Lower lobe of right lung (tissue), 2 donors: ENCODE measurements at places on chromosomes 4 and X.

GRCh38 chr4:71262161-71262560 is 76.7 kb upstream of the SLC4A4 start:
- no peak for DNase-seq

- DNase-seq, result no peak
These were observed 147.1 kb downstream of the DCK start for GRCh38 chr4:71140563-71140962.

- no peak for DNase-seq
These were observed 76.7 kb downstream of the MANBA start for GRCh38 chr4:102683881-102684609.

DNA sequence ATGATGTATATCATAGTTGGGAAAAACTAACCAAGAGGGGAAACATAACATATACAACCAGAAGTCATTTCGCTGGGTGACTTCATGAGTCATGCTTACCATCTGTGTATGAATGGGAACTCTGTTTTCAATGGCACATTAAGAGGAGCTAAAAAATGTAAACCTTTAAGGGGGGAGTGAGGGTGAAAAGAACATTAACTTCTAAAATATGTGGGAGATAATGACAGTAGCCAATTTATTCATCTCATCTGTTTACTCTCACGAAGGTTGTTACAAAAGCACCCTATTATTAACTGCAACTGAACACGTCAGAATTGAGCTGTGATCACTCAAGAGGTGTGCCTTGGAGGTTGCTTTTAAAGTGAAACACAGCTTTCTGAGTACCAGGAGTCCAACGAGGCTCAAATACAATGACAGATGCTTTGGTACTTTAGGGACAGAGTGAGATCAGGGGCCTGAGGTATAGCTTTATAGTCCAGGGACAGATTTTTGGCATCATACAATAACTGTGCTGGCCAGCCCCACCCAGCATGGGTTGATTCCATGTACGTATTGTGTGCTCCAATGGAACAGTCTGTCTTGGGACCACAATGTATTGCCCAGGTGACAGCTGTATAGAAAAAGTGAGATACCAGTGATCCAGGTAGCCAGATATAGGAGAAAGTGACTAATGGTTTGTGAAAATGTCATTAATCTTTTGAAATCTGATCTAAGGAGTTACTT is 107.3 kb downstream of the AMMECR1 start:
- DNase-seq, result no peak

GRCh38 chr4:107192601-107193000 is 156.5 kb upstream of the DKK2 start:
- DNase-seq, result no peak

DNA sequence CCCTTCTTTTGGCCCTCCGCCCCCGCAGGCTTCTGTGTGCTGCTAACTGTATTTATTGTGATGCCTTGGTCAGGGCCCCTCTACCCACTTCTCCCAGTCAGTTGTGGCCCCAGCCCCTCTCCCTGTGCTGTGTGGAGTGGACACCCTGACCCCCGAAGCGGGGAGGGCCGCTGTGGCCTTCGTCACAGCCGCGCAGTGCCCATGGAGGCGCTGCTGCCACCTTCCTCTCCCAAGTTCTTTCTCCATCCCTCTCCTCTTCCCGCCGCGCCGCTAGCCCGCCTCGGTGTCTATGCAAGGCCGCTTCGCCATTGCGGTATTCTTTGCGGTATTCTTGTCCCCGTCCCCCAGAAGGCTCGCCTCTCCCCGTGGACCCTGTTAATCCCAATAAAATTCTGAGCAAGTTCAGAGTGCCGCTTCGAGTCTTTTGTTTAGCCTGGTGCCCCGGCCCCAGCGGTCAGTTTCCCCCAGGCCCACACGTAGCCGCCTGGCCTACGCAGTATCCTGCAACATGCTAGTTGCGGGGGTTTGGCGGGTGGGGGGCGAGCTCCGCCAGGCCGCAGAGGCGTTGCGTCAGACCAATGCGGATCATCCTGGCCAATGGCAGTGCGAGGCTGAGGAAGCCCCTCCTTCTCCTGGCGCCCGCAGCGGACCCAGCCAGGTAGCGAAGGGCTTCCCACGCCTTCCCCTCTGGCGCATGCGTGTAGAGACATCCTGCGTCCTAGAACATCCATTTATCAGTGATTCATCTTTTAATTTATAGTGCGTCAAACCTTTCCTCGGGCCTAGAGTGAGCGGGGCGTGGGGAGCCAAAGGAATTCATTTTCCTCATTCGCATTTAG is 5.6 kb upstream of the KANTR start:
- peak; percentile 84 for DNase-seq

DNA sequence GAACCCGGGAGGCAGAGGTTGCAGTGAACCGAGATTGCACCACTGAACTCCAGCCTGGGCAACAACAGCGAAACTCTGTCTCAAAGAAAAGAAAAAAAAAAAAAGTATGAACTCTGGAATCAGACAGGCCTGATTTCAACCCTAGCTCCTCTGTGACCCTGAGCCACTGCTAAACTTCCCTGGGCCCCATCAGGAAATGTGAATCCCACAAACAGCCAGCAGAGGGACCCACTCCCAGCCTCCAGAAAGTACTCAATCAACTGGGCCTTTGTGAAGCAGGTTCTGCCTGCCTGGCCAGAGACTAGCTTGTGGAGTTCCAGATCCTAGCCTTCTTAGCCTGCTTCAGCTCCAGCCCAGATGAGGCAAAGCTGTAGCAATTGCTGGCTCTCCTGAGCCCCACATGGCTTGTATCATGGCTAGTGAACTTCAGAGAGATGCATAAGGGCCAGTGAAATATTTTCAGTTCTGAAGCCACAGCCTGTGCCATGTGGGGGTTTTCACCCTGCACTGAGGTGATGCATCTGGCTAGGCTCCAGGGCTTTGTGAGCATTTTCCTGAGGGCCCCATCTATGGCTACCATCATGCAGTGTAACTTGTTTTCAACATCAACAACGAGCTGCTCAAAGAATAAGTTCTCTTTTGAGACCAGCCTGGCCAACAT is 7.2 kb upstream of the IDS start:
- DNase-seq, result peak; percentile 52

GRCh38 chr4:896630-897029 is 35.5 kb downstream of the GAK start:
- DNase-seq, result no peak

DNA sequence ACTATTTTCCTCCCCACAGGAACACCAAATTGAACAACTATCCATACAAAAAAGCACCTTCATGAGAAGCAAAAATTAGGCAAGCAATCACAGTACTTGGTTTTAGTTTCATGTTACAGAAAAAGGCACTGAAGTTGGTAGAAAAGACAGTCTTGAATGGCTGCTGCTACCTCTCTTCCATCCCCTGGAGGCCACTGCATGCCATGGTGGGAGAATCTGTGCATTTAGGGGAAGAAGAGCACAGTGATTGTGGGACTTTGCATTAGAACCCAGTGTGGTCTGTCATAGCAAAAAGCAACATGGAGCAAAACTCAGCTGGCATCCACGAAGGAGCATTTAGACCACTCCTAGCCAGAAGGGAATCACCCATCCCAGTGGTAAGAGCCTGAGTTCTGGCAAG is 941.9 kb downstream of the PCDH18 start:
- DNase-seq, result no peak

- DNase-seq, result no peak
These were observed 287.4 kb downstream of the RAB28 start for GRCh38 chr4:13196721-13197120.

DNA sequence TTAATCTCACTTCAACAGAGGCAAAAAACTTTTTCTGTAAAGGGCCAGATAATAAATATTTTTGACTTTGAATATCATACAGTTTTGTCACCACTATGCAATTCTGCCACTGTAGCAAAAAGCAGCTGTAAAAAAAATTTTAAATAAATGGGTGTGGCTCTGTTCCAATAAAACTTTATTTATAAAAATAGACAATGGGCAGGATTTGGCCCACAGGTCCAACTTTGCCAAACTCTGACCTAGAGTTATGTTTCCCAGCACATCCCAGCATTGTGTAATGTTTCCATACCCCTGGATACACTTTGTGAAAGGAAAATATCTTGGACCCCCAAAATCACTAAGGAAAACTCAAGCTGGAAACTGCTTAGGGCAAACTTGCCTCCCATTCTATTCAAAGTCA is 94.9 kb upstream of the USP38 start:
- no peak for DNase-seq

DNA sequence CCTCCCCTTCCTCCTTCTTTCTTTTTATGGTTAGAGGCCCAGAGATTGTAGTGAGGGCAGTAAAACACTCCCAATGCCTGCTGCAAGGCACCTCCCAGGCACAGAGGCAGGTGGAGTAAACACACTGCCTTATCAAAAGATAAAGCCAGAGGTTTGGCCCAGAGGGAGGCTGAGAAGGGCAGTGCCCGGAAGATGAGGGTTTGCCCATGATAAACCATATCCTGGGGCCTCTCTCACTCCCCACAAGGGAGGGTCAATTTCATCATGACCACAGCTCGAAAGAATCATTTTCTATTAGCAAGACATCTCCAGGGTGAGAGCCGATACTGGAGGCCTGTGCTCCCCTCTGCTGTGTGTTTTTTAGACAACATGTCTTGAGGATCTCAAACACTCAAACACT is 98.5 kb upstream of the FAM9C start:
- DNase-seq, result no peak

DNA sequence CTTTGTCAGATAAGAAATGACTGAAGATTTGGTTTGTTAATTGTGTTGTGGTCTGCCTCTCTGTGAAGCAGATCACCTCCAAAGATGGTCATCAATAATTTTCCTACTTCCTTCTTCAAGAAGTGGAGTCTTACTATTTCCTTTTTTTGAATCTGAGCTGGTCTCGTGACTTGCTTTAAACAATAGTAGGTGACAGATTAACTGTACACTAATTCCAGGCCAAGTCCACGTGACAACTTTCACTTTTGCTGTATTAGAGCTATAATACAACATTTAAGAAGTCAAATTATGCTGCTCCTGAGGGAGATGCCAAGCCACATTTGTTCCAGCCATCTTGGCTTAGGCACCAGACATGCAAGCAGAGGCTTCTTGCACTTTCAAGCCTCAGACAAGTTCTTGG is 393.8 kb upstream of the GRID2 start:
- DNase-seq, result no peak

DNA sequence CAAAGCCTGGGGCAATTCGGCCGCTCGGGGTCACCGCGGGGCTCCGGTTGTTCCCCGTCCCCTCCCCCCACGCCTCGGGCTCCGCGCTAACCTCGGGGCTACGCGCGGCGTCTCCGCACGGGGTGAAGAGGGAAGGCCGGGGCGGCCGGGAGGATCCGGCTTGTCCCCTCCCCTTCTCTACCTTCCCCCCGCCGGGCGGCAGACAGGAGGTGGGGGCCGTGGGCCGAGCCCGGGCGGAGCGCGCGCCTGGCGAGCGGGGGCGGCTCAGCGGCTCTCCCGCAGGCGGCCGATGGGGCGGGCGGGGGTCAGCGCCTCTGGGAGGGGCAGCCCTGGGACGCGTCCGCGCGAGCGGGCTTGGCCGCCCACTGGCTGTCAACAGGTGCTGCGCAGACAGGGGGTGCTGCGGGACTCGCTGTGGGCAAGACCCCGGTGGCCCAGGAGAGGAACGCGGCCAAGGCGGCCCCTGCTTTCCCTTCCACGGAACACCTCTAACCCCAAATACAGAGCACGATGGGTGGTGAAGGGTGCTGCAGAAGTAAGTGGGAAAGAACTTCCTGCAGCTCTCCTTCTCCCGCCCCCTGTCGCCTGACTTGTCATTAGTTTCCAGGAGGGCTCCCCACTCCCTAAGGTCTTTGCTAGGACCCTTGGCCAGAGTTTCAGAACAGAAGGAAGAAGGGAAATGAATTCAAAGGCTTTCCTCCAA is at the start of gene PDGFC:
Gene PDGFC, minus strand, starts transcription at position 124 of the 703 bp plus-strand sequence. CDS start 896 bp downstream, outside the sequence.
- peak; percentile 91 for DNase-seq

DNA sequence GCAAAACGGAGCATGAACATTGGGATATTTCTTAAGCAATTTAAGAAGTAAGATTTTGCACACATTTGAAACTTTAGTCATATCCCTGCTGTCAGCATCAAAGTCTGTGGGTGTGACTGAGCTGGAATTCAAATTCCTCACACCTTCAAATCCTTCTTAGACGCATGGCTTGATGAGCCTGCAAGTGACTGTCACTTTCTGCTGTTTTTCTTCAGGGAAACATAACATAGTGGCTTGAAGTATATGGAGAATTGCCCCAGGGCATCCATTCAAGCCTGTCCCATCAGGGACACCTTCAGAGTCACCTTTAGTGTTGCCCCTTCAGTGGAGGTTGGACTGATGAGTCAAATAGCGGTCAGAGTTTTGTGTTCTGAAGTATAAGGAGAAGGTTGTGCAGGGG is 17.4 kb downstream of the FHDC1 start:
- no peak for DNase-seq

- no peak for DNase-seq
These were observed 5.1 kb downstream of the MED28 start for GRCh38 chr4:17619416-17620105.
